Psoas muscle (tissue), 8 donors: ENCODE measurements at places on chromosomes 5 and 9.
A peak's percentile ranks its signal among the peaks of the same experiment; 100 is the strongest.

GRCh38 chr5:2039180-2039531, 156.4 kb upstream of the IRX4 start:
- DNase-seq = no peak

GRCh38 chr9:136931611-136932130, 12.9 kb downstream of the FBXW5 start:
- no peak for DNase-seq

DNA sequence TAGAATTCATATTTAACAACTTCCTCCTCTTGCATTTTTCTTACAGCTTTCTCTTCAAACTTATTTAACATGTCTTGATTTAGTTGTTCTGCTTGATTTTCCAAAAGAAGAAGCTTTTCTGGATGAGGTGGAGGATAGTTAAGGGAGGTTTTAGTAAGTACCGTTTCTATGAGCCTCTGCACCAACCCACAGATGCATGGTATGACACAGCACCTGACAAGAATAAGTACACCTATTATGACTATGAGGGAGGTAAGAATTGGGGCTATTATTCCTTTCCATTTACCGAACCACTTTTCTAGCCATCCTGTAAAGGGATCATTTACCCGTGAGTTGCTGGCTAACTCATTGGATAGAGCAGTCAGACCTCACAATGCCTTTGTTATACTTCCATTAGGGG, 2.5 kb upstream of the HMGCS1 start:
- no peak for DNase-seq

- DNase-seq = no peak
Observed at GRCh38 chr9:107731115-107731762, 241.7 kb upstream of the KLF4 start.

GRCh38 chr9:110048403-110048975, 159.5 kb downstream of the C9orf152 start:
- DNase-seq = peak; percentile 77

GRCh38 chr5:62385816-62386400, 17.8 kb downstream of the DIMT1 start:
- DNase-seq = no peak

DNA sequence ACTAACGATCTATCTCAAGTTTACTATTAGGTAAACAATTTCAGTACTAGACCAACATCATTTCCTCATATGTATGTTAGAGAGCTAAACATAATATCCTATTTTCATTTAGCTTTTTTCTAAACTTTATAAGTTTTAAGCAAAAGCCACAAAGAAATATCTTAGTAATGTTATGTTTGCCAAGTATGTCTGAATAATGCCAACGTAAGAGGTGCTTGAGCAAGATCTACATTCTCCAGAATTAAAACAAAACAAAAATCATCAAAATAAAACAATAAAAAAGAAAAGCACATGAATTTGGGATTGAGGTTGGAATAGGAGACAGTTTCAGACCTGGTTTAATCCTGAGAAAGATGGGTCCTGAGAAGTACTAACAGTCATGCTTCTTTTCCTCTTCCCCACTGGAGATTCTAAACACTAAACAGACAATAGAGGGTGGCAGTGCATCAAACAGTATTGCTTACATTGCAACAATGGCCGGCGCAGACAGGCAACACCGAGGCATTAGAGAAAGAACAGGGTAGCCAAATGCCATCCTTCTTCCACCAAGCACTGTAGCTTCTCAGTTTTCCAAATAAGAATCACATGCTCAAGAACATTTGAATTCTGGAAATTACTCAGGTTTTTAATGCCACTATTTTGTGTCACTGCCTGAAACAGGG, 33.6 kb downstream of the CSNK1A1 start:
- no peak for DNase-seq

- no peak for DNase-seq
Observed at GRCh38 chr9:26956860-26957233, 635 bp downstream of the IFT74 start.

DNA sequence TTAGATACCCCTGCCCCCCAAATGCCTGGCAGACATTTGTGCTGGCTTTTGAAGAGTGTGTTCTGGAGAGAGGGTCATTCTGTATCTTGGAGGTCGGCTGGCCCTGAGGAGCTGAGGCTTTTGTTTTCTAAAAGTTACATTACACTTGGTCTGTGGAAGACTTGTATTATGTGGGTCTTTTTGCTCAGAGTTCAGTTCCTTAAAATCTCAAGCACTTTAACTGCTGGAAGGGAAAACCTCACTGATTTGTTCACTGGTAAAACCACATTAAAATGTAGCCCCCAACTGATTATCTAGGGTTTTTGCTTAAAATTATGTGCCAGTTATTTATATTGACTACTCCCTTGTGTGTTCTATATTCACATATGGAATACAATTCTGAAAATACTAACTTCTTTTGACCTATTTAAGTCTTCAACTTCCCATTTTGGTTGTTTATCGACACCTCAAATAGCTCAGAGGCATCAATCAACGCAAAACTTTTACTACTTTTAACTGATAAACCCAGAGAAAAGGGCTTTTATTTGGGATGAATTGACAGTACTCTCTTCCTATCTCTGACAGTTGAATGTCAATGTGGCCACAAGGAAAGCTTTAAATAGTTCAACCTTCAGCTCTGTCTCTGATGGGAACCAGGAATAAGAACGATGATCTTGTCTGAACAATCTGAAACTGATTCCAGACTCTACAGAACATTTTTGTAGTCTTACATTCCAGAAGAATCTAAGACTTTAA, 54.0 kb upstream of the MAP3K1 start:
- DNase-seq = no peak

DNA sequence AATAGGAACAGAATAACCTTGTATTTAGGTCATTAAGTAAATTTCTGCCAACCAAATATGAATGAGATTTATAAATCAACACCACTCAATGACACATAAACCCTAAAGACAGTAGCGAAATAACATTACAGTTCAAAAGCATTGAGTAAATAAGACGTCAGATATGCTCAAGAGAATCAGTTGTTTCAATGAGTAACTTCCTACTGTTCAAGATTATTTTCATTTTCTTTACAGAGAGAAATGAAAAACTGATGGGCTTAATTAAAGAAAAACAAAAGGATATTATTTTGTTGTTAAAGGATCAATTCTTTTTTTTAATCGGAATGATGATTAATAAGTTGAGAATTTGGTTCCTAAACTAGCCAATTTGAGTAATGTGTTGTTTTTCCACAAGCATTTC, 150.1 kb downstream of the BNC2 start:
- DNase-seq = no peak

DNA sequence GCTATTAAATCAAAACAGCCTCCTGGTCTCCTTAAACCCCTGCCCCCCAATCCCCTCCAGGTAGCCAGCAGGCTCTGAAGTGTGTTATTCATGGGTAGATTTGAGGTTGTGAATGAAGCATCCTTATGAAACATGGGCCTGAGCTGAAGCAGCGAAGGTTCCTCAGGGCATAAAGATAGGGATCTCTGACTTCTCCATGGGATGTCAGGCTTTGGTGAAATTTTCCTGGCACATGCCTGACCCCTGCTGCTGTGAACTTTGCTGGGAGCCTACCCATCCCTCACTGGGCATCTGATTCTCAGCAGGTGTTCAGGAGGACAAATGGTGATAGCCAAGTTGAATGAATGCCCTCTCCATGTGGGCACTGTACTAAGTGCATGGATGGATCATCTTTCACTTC, 250.3 kb downstream of the ASTN2 start:
- DNase-seq = no peak

DNA sequence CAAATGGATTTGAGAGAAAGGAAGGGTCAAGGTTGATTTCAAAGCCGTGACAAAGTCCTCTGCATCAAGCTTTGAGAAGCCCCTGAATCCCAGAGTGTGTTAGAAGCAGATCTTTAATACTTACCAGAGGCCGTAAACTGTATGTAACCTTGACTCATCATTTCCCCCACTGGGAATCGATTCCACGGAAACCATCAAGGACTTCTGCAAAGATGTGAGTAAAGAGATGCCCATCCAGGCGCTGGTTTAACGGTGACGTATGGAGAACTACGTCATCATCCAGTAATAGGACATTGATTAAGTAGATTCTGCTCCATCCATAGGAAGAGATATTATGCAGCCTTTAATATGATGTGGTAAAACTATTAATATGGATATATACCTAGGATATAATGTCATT, 1.6 kb downstream of the RNF183 start:
- DNase-seq = no peak

GRCh38 chr5:51225789-51226742, 157.2 kb upstream of the ISL1 start:
- DNase-seq = no peak

DNA sequence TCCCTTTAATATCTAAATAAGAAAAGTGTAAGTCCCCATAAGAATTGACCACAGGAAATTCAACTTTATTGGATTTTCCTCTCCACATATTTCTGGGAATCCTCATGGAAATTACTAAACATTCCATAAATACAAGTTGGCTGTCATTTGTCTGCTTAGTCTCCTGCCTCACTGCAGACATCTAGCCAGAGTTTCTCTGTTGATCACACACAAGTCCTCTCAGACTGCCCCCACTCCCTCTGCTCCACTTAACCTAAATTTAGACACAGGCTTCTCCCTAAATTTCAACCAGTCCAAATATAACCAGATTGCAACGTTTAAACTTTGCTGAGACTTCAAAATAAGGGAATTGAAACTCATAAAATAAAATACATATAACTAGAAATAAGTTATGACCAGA, 982.1 kb downstream of the DTWD2 start:
- no peak for DNase-seq

- no peak for DNase-seq
Observed at GRCh38 chr9:30630459-30630858, 1754.0 kb upstream of the ACO1 start.

DNA sequence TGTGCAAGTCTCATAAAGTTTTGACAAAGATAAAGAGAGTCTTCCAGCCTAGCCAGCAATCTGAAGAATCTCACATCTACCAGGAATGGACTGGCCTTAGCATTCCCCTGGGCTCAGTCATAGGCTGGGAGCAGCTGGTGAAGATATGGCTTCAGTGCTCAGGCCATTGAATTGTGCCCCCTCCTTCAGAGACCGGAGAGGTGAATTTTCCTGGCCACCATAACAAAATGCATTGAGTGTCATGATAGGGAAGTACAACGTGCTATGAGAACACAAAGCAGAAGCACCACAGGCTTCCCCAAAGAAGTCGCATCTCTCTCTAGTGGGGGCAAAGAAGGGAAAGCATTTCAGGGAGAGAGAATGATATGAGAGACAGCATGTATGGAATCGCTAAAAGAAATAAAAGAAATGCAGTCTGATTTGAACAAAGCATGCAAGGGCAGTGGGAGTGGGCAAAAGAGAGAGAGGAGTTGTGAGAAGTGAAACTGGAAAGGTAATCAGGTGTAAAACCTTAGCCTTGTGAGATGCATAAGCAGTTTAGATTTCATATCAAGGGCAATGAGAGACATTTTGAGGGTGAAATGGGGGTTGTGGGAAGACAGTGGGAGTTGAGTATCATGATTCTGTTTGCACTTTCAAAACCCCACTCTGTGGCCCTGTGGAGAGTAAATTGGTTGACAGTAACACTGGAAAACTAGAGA, 57.1 kb upstream of the NMUR2 start:
- no peak for DNase-seq

GRCh38 chr9:135474915-135475314, 4.7 kb upstream of the PPP1R26 start:
- DNase-seq = no peak

DNA sequence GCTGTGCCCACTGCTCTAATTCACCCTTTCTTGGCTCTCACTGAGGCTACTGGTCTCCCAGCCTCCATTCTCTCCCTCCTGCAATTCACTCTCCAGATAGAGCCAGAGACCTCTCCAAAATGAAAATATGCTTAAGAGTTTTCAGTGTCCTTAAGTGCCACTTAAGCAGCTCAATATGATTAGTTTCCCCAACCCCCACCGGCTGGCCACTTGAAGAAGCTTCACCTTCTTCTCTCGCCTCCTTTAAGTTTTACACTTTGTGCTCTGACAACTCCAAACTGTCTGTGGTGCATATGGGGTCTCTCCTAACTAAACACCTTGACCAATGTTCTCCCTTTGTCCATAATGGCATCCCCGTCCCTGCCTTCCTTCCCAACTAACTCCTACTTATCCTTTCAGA, 53.4 kb downstream of the CDK5RAP2 start:
- DNase-seq = no peak

- no peak for DNase-seq
Observed at GRCh38 chr9:115103746-115104477, 14.0 kb downstream of the TNC start.
